ENCODE measurements at places on chromosomes 6 and 20. TPM values are rescaled to one million over a fixed set of nuclear protein-coding genes. Genes with fewer than 3 reads are reported as not detected.

BAK1 gene
- 12.8 TPM for total RNA-seq

HTR1E gene
- total RNA-seq: not detected

ANKEF1 gene
- total RNA-seq: 4.2 TPM

NRN1 gene
- 4.2 TPM for total RNA-seq

CST9 gene
- 0.05 TPM for total RNA-seq

MANEA gene
- total RNA-seq: 10.4 TPM

OPRL1 gene
- total RNA-seq: 1.4 TPM

KIAA0408 gene
- total RNA-seq: 0.52 TPM

FAM217A gene
- total RNA-seq: under 0.01 TPM

TRIM10 gene
- total RNA-seq: 0.57 TPM

SCGN gene
- total RNA-seq: 0.90 TPM

CST3 gene
- total RNA-seq: 231 TPM

HFE gene
- 1.7 TPM for total RNA-seq

FLRT3 gene
- 9.9 TPM for total RNA-seq

PSMB1 gene
- 232 TPM for total RNA-seq

SLC35B2 gene
- 19.1 TPM for total RNA-seq

OPRM1 gene
- total RNA-seq: not detected

KCNK17 gene
- total RNA-seq: 1.0 TPM

CENPQ gene
- 13.6 TPM for total RNA-seq

LTV1 gene
- total RNA-seq: 22.4 TPM

POM121L2 gene
- not detected for total RNA-seq

All from thymus (tissue), 14 donors.